DND-41 (cell line): ENCODE measurements at places on chromosomes 6 and 20.
A peak's percentile ranks its signal among the peaks of the same experiment; 100 is the strongest.

- no peak overlapping the region for H3K4me3 ChIP-seq
- H3K36me3 ChIP-seq: no peaks in the 10 kb centered on the region
- no peak overlapping the region for H3K27ac ChIP-seq
- DNase-seq: no peak
- no peaks in the 10 kb centered on the region for H3K4me1 ChIP-seq
Measured at GRCh38 chr6:167984876-167985604, 12.4 kb upstream of the KIF25 start.

DNA sequence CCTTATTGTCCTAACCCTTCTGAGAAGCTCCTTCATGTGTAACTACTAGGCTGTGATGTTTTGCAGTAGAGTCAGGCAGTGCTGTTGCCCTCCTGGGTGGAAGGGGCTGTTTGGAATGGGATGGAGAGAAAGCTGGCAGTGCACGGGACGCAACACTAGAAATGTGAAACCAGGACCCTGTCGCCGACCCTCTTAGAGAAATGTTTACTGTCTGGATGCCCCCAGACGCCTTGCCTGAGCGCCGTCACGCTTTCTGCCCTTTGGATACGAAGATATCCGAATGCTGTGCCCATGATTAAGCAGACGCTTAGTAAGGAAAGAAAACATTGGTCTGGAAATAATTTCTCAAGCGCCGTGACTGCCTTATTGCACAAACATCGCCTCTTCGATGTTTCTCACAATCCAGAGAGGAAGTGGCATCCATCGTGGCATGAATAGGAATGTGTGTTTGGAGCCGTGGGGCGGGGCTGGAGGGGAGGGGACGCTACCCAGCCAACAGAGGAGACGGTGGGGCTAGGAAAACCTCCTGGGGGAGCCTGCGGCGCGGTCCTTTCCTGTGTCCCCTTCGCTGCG lies 661 bp upstream of the PPP1R14C start:
- H3K27ac ChIP-seq: no peak overlapping the region
- H3K27me3 ChIP-seq: peaks cover 12% of the 10 kb centered on the region
- no peaks in the 10 kb centered on the region for H3K4me1 ChIP-seq
- DNase-seq: no peak

DNA sequence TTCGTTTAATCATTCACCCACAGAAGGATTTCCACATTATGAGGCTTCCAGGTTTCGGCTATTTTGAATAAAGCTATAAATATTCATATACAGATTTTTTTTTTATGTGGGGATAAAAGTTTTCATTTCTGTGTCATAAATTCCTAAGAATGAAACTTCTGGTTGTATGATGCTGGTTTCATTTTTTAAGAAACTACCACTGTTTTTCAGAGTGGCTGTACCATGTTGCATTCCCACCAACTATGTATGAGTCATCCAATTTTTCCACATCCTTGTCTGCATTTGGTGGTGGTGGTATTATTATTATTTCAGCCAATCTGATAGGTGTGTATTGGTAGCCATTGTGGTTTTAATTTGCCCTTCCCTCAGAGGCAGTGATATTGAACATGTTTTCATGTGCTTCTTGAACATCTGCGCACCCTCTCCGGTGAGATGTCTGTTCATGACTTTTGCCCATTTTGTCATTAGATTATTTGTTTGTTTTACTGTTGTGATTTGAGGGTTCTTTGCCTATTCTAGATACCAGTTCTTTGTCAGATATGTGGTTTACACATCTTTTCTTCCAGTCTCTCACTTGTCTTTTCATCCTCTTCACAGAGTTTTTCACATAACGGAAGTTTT lies 75.5 kb downstream of the DOK5 start:
- no peak overlapping the region for H3K4me3 ChIP-seq
- H3K4me1 ChIP-seq: no peaks in the 10 kb centered on the region
- DNase-seq: no peak
- no peaks in the 10 kb centered on the region for H3K36me3 ChIP-seq
- peaks cover under 1% of the 10 kb centered on the region for H3K27me3 ChIP-seq

- DNase-seq: no peak
- H3K4me3 ChIP-seq: no peak overlapping the region
- H3K27ac ChIP-seq: no peak overlapping the region
- no peaks in the 10 kb centered on the region for H3K36me3 ChIP-seq
Measured at GRCh38 chr6:74137911-74138310, 441.9 kb downstream of the CD109 start.

DNA sequence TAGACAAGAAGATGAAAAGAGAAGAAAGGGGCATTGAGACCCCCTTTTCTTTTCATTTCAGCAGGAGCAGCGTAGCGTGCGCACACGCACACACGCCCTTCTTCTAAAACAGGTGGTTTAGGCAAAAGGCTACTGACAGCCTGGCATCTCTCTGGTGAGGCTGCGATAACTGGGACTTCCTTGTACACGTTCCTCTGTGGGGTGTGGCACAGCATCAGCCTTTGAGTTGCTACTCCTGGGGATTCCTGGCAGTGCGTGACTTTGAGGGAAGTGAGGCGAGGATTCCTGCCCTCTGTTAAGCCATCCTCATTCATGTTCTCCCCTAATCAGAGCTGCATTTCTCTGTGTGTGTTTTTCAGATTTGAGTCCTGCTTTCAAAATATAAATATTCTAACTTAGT lies 94.7 kb downstream of the TMEM170B start:
- H3K36me3 ChIP-seq: no peaks in the 10 kb centered on the region
- no peak overlapping the region for H3K4me3 ChIP-seq
- no peak overlapping the region for H3K27ac ChIP-seq
- no peaks in the 10 kb centered on the region for H3K27me3 ChIP-seq
- no peaks in the 10 kb centered on the region for H3K4me1 ChIP-seq
- DNase-seq: no peak

DNA sequence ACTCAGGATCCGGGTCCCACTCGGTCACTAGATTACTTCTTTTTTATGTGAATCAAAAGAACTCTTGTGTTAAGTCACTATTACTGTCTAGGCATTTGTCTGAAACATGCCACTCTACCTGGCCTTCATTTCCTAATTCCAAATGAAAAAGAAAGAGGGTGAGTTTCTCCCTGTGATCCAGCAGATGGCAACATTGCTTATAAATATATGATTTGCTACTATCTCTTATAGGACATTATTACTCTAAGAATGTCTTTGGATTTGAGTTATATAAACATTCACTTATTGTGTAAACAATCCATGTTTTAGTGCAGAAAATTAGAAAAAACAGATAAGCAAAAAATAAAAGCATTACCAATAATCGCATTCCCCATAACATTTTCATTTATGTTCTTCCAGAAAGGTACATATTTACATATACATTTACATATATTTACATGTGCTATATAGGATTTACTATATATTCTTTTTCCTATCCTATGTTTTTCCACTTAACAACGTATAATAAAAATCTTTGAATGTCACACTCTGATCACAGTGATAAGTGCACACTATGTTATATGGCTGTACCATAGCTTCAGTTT lies 66.9 kb downstream of the FAXC start:
- no peaks in the 10 kb centered on the region for H3K4me1 ChIP-seq
- H3K27me3 ChIP-seq: peaks cover 16% of the 10 kb centered on the region
- no peaks in the 10 kb centered on the region for H3K36me3 ChIP-seq
- H3K4me3 ChIP-seq: no peak overlapping the region
- no peak overlapping the region for H3K27ac ChIP-seq

DNA sequence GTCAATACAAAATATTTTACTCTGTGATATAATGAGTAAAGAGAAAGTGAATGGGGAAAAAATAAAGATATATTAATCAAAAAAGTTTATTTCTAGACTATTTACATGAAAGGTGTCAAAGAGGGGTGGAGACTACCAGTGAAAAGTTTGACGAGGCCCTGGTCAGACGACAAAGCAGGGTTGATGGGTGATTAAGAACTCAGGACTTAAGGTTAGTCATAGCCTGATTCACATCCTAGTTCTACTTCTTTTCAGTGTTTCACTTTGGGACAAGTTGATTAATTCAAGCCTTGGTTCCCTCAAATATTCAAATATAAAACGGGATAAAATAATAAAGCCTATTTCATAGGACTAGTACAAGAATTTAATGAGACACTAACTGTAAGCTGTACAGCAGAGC lies 178.2 kb upstream of the HS3ST5 start:
- H3K27me3 ChIP-seq: no peaks in the 10 kb centered on the region
- DNase-seq: no peak
- H3K27ac ChIP-seq: no peak overlapping the region
- no peaks in the 10 kb centered on the region for H3K4me1 ChIP-seq
- no peaks in the 10 kb centered on the region for H3K36me3 ChIP-seq

- H3K27ac ChIP-seq: no peak overlapping the region
- H3K27me3 ChIP-seq: no peaks in the 10 kb centered on the region
- H3K36me3 ChIP-seq: no peaks in the 10 kb centered on the region
- no peaks in the 10 kb centered on the region for H3K4me1 ChIP-seq
- no peak overlapping the region for H3K4me3 ChIP-seq
- DNase-seq: no peak
Measured at GRCh38 chr20:9576695-9577094, 62.3 kb downstream of the LAMP5 start.

DNA sequence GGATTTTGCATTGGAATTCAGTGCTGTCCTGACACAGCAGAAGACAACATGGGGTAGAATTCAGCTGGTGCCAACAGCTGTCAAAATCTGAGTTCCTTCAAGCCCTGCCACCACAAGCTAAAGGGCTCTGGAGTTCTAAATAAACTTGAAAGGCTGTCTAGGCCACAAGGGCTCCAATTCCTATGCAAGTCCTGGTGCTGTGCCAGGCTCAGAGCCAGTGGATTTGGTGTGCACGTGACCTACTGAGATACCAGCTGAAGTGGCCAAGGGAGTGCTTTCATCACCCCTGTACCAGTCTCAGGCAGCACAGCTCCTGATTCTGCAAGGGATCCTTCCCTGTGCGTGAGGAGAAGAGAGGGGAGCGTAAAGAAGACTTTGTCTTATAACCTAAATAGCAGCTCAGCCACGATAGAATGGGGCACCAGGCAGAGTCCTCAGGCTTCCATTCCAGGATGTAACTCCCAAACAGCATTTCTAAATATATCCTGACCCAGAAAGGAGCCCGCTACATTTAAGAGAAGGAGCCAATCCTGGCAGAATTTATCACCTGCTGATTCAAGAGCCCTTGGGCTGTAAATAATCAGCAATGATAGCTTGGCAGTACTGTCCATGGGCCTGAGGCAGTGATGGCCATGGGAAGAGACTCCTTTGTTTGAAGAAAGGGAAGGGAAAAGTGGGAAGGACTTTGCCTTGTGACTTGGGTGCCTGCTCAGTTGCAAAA lies 881.2 kb upstream of the EPHA7 start:
- no peaks in the 10 kb centered on the region for H3K4me1 ChIP-seq
- no peak for DNase-seq
- no peak overlapping the region for H3K4me3 ChIP-seq
- H3K36me3 ChIP-seq: no peaks in the 10 kb centered on the region

GRCh38 chr20:8798505-8798904 lies 270.4 kb upstream of the PLCB4 start:
- no peaks in the 10 kb centered on the region for H3K27me3 ChIP-seq
- no peak overlapping the region for H3K27ac ChIP-seq
- H3K4me1 ChIP-seq: no peaks in the 10 kb centered on the region
- peaks cover 7% of the 10 kb centered on the region; the same call in 1 of the 2 replicates for H3K36me3 ChIP-seq

DNA sequence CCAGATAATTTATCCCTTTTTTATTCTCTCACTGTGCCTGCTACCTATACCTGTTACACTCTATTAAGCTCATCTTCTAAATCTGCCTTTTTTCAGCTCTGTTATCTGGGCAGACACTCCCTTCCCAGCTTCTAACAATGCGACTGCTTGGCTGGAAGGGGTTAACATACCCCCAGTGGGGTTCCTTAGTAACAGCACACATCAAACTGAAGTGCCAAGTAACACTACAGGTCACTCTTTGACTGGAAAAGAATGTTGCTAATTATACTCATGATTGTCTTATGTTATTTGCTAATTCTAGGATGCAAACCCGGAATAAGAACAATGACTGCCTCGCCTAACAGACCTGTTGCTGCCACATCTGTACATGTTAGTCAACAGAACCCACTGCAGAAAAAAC lies 203.5 kb downstream of the EPM2A start:
- no peak overlapping the region for H3K27ac ChIP-seq
- no peak overlapping the region for H3K4me3 ChIP-seq
- no peak for DNase-seq
- H3K4me1 ChIP-seq: no peaks in the 10 kb centered on the region

DNA sequence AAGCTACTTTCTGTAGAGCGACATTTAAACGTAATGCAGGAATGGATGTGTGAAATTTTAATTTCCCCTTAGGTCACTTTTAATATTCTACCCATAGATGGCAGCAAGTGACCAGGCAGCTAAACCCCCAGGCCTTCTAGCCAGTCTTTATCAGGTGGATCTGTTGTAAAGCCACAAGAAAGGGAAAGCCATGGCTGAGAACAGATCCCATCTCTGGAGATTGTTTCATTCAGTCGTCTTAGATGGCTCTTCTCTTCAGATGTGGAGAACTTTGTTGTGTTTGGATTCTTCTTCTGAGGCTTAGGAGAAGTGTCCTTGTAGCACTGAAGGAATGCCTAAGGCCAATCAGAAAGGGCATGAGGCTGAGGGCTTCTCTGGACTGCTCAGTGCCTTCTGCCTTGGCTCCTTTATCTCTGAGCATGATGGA lies 15.8 kb upstream of the RNF182 start:
- H3K36me3 ChIP-seq: no peaks in the 10 kb centered on the region
- no peak overlapping the region for H3K27ac ChIP-seq
- peaks cover 4% of the 10 kb centered on the region; the same call in 1 of the 2 replicates for H3K4me1 ChIP-seq

DNA sequence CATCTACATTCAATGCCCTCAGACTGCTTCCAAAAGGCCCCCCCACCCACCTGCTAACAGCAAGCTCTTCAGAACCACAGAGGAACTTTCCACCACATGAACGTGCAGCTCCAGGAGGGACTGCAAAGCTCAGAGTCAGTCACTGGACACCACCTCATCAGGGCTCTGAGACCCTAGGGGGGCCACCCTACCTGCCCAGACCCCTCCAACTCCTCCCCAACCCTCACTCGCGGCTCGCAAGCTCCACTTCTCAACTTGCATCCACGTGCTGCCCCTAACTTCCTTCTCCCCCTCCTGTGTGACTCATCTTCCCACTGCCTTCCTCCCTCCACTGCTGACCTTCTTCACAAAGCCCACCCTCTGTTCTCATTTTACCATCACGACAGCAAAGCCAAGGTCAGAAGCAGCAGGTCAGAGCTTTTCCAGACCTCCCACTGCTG lies 6.5 kb downstream of the MBOAT1 start:
- H3K27me3 ChIP-seq: no peaks in the 10 kb centered on the region
- H3K36me3 ChIP-seq: peaks cover 3% of the 10 kb centered on the region; the same call in 1 of the 2 replicates
- DNase-seq: peak; percentile 55
- H3K27ac ChIP-seq: peak overlapping the region; percentile 91
- peak overlapping the region; percentile 50 for H3K4me3 ChIP-seq
- H3K4me1 ChIP-seq: peaks cover 97% of the 10 kb centered on the region
